Hematopoietic multipotent progenitor cell (in vitro differentiated cells): ENCODE measurements at places on chromosomes 4 and X. TPM values are rescaled to one million over a fixed set of nuclear protein-coding genes. Genes with fewer than 3 reads are reported as not detected.

GRCh38 chr4:3739577-3739976 lies 26.6 kb upstream of the ADRA2C start:
- no peak for DNase-seq

- DNase-seq = peak; percentile 37
Measured at GRCh38 chr4:184514121-184514988, 40.0 kb upstream of the IRF2 start.

DNA sequence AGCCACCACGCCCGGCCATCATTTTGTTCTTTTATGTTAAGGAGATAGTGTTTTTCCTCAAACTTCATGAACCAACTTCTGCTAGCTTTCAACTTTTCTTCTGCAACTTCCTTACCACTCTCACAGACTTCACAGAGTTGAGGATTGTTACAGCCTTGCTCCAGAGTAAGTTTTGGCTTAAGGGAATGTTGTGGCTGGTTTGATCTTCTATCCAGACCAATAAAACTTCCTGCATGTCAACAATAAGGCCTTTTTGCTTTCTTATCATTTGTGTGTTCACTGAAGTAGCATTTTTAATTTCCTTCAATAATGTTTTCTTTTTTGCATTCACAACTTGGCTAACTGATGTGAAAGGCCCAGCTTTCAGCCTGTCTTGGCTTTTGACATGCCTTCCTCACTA lies 12.7 kb upstream of the TET2 start:
- no peak for DNase-seq

Gene DSPP
- under 0.01 TPM for total RNA-seq

Gene XPNPEP2
- total RNA-seq = 0.27 TPM

- DNase-seq = no peak
Measured at GRCh38 chrX:71619193-71619592, 882 bp upstream of the CXCR3 start.
